ENCODE measurements at places on chromosomes 4 and X.

- no peak for DNase-seq
These were observed 231.6 kb downstream of the TLL1 start for GRCh38 chr4:166104623-166105022.

- DNase-seq = no peak
These were observed 6.1 kb upstream of the PAGE1 start for GRCh38 chrX:49701933-49702332.

DNA sequence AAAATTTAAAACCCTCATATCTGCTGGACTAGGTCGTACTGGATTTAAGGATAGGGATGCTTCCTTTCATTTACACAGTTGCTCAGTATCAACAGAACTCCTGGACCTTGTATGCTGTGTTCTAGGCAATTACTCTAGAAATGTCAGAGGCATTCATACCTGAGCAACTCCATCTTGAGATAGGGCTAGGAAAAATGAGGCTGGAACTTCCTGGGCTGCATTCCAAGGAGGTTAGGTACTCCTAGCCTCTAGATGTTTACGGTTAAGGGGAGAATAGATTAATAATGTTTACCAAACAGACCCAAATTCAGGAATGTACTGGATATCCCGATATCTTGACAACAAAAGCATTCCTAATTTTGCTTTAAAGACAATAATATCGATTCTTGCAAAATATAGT lies 84.7 kb upstream of the NLGN4X start:
- DNase-seq = no peak

DNA sequence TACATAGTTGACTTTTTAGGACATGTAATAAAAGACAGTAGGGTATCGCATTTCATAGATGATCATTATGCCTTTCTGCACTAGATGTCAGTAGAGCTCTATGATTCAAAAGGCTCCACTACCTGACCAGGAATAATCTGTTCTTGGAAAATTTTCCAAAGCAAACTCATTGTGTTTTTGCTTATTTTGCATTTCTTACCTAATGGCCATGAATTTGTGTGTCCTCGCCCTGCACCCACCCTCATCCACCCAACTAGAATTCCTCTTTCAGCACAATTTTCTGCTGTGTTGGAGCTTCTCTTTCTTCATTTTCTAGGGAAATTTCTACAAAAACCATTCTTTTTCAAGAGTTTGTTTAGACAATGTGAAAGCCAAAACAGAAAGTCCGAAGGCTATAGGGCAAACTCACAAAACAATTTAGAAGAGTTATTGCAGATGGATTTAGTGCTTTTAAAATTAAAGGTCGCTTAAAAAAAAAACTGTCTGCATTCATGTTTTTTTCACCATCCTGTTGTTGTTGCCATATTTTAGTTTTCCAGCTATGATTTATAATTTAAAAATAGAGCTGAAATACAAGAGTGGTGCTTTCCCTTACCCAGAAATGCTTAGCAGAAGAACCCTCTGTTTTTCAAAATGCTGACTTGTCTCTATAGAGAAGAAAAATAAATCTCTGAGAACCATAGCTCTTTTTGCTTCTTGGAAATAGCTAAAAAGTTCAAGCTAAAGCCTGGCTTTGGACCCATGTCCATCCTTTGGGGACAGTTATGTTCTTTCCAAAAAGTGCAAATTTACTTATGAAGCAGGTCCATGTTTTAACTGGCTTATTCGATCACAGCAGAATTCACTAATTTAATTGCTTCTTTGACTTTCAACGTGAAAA lies 183.7 kb downstream of the SPATA18 start:
- DNase-seq = no peak

DNA sequence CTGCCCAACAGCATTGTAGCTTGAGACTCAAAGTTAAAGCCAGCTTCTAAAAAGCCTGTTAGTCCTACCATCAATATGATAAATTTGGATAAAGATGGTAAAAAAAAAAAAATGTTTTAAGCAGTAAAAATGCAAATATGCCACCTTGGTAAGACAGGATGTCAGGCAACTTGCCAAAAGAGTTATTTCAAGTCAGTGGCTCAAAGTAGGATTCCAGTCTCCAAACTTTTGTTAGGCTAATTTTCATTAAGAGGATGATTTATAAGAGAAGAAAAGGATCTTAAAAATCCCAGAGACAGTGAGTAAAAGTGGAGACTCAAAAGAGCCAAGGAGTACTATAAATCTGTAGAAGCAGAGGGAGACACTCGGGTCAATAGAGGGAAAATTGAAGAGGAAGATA lies 47.5 kb downstream of the GASK1B start:
- no peak for DNase-seq

- no peak for DNase-seq
These were observed 762.8 kb upstream of the INTU start for GRCh38 chr4:126869967-126870366.

- DNase-seq = no peak
These were observed 46.6 kb upstream of the CLNK start for GRCh38 chr4:10731162-10731561.

DNA sequence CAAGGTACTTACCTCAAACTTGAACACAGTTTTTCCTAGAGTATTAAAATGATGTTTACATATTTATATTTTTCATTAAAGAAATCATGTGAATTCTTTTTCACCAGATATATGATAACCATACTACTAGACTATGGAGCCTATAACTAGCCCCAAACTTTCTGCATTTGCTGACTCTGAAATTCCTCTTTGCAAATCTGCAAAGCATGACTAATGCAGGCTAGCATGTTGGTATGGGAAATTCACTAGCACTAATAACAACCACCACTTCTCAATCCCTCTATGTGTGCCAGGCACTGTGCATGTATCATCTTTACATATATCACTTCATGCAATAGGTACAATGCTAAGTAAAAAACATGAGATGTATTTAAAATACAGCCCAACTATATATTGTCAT lies 51.1 kb downstream of the SLC10A7 start:
- DNase-seq = no peak

GRCh38 chr4:2862528-2862927 lies 18.9 kb downstream of the ADD1 start:
- no peak for DNase-seq

- no peak for DNase-seq
These were observed 433.6 kb downstream of the MAGEB5 start for GRCh38 chrX:26649534-26649933.

- DNase-seq = no peak
These were observed 301.6 kb downstream of the ARHGAP24 start for GRCh38 chr4:85776579-85776978.

- DNase-seq = no peak
These were observed 25.3 kb downstream of the HOPX start for GRCh38 chr4:56655627-56656345.

- no peak for DNase-seq
These were observed 267.8 kb downstream of the BCOR start for GRCh38 chrX:39829965-39830364.

GRCh38 chrX:38089173-38089982 lies 83.0 kb downstream of the SYTL5 start:
- no peak for DNase-seq

- no peak for DNase-seq
These were observed 65.7 kb upstream of the NOCT start for GRCh38 chr4:138949866-138950265.

GRCh38 chrX:8647176-8647575 lies 84.8 kb downstream of the ANOS1 start:
- no peak for DNase-seq

- DNase-seq = no peak
These were observed 48.2 kb downstream of the EVC2 start for GRCh38 chr4:5660185-5660584.

- no peak for DNase-seq
These were observed 114.0 kb downstream of the RBM47 start for GRCh38 chr4:40515398-40516293.
